ENCODE measurements at places on chromosomes 13 and 19.

DNA sequence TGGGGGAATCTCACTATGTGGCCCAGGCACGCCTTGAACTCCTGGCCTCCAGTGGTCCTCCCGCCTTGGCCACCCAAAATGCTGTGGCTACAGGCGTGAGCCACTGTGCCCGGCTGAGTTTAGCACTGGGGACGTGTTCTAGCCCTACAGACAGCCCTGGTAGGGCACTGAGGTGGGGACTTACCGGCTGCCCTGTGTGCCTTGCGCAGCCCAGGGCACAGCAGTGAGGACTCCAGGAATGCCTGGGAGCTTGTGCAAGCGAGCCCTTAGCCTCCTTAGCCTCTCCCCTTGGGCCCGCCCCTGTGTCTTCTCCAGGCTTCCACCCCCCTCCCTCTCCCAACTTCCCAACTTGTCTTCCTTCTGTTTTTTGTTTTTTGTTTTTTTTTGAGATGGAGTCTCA lies 21.0 kb downstream of the CCNE1 start:
- no peak for DNase-seq

DNA sequence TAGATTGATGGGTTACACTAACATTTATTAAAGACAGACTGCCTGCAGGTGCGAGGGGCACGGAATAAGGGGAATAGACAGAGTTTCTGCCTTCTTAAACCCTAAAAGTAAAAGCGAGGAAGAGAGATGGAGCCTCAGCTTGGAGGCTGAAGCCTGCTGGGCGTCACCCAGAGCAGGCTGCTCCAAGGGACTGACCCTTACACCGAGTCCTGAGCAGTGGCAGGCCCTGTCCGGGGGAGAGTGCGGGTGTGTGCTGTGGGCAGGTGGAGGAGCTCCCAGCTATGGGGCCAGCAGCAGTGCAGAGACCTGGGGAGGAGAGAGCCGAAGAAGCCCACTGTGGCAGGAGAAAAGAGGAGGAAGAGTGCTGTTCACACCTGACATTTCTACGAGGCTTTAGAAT lies 86.4 kb downstream of the SOX1 start:
- no peak for DNase-seq

- DNase-seq = no peak
These were observed 87.4 kb upstream of the UFM1 start for GRCh38 chr13:38262211-38262610.

DNA sequence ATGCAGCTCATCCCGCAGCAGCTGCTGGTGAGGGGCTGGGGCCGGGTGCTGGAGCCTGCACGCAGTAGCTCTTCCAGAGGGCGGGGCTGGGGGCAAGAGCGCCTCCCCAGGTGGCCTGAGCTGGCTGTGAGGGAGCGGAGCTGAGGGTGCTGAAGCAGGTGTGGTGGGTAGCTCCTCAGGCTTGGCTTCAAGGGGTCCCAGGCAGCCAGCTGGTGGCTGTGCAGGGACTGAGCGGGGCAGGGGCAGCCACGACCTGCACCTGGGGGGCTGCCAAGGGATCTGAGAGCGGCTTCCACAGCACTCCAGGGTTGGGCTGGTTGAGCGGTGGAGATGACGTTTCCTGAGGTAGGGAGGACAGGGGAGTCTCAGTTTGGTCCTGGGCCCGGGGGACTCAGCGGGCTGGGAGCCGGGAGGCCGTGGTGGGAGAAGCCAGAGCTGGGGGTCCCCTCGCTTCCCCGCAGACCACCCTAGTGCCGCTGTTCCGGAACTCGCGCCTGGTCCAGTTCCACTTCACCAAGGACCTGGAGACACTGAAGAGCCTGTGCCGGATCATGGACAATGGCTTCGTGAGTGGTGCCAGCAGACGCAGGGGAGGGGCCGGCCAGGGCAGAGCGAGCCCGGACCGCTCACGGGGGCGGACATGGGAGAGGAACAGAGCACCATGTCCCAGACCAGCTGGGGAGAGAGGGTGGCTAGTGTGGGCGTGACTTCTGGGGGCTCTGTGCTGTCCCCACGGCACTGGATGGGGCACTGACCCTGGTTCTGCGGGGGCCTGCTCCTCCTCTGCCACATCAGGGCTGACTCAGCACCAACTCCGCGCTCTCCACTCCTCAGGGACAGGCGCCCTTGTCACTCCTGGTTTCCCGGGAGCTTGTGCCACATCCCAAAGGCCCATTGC lies 7.4 kb downstream of the PTOV1 start:
- DNase-seq = no peak

DNA sequence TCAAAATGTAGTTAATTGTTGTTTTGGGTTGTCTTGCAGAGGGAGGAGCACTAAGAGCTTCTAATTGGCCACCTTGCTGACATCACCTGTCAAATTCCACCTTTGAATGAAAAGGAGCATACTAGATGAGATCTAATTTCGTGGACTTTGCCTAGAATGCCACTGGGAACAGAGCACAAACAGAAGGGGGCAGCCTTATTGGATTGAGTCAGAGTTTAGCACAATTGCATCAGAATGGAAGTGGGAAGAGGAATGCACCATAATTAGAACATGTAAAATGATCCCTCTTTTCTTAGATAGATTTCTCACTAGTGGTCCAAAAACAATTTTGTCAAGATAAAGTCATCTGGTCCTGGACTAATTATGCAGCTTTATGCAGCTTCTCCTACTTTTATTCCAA lies 1552.2 kb downstream of the PCDH9 start:
- no peak for DNase-seq

DNA sequence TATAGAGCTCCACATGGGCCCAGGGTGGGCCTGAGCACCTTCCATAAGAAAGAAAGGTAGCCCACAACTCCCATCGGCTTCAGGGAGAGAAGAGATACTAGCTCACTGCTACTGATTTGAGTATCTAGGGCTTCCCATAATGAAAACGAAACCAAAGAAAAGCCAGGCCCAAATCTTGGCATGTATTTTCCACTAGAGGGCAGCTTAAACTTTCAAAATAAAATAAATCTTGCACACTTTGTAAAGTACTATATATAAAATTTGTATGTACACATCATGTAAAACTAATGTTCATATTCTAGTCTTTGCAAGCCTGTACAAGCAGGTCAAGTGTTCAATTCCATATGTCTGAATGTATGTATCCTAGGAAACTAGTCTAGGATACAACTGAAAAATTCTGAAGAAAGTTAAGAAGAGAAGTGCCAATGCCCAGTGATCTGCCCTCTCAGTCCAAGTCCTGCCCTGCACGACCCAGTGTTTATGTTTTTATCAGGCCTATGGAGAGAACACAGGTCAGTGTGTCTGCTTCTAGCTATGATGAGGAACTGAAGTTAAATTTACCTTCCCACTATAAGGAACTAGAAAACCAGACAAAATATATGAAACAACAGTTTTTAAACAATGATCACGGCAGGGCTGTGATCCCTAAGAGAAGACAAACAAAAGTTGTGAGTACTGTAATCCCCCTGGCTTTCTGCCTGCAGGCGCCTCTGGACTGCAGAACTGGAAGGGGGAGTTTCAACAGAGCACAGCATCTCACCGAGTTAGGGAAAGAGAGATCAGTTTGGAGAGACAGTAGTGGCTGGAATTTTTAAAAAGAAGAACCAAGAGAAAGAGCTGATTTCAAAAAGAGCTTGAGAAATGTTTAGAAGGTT lies 475.7 kb downstream of the UQCRFS1 start:
- peak; percentile 1 for DNase-seq

DNA sequence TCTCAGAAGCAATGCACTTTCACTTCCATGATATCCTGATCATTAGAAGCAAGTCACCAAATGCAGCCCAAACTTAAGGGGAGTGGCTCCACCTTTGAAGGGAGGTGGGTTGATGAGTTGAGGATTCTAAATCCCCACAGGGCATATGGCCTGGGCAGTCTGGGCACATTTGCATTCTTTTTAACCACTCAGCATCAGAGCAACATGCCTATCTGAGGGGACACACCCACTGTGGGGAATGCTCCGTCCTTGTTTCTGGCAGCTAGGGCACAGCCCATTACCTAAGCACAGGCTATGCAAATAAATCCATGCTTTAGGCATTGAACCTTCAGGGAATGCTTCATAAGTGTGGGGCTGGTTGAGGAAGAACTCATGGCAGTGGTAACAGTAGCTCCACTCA lies 12.3 kb upstream of the SACS start:
- no peak for DNase-seq

- no peak for DNase-seq
These were observed 690 bp downstream of the HCN2 start for GRCh38 chr19:590396-590745.

- no peak for DNase-seq
These were observed 3.5 kb upstream of the OBI1 start for GRCh38 chr13:78662467-78662866.

GRCh38 chr19:49120325-49120683 lies 960 bp downstream of the PPFIA3 start:
- no peak for DNase-seq

DNA sequence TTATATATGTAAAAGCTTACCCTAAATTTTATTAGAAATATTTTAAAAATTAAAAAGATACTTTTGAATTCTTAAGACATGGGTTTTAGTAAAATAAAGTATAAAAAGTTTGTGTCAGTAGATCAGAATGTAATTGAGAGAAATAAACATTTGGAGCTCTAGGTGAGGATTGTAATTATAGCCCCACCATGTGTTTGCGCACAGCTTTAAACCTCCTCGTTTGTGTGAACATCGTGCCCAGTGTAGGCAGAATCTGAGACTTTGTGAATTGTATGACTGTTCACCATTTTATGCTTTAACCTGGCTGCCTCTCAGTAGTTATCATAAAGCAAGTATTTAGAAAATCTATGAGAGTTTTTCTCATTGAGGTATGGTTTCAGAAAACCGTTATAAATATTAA lies 29.1 kb downstream of the CUL4A start:
- no peak for DNase-seq

DNA sequence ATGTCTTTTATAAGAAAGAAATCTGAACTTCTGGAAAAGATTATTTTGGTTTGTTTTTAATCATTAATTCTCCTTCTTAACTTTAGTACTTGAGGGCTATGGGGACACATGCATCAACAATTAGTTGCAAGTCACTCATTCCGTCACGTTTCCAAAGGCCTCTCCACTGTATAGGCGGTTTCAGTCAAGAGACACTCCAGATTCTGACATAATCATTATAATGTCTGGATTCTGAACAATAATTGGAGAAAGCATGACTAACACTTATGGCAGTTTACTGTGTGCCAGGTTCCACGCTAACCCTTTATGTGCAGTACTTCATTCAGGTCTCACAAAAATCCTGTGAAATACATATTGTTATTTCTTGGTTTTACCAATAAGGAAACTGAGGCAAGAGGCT lies 71.9 kb downstream of the TNFRSF19 start:
- DNase-seq = no peak

- no peak for DNase-seq
These were observed 54.6 kb upstream of the FAM124A start for GRCh38 chr13:51167393-51168191.

GRCh38 chr13:49258089-49258796 lies 10.5 kb downstream of the CDADC1 start:
- DNase-seq = no peak

GRCh38 chr19:407511-408440 lies 1.2 kb downstream of the C2CD4C start:
- no peak for DNase-seq

- no peak for DNase-seq
These were observed 30.2 kb upstream of the CD33 start for GRCh38 chr19:51194527-51195315.

GRCh38 chr13:113051641-113052040 lies 54.0 kb upstream of the F7 start:
- no peak for DNase-seq

- no peak for DNase-seq
These were observed 53.3 kb downstream of the MBD3L2B start for GRCh38 chr19:6967967-6968366.

GRCh38 chr13:27193496-27193895 lies 21.9 kb upstream of the USP12 start:
- DNase-seq = no peak

- no peak for DNase-seq
These were observed 5.1 kb upstream of the MKNK2 start for GRCh38 chr19:2055931-2056836.

GRCh38 chr13:32663660-32664059 lies 77.4 kb downstream of the PDS5B start:
- DNase-seq = no peak

- no peak for DNase-seq
These were observed 9.0 kb downstream of the LMO7 start for GRCh38 chr13:75645141-75645540.

- DNase-seq = no peak
These were observed 1769.0 kb upstream of the PCDH20 start for GRCh38 chr13:63184693-63185092.

GRCh38 chr19:27738569-27739193 lies 1474.3 kb downstream of the UQCRFS1 start:
- no peak for DNase-seq

GRCh38 chr13:27792393-27793218 lies at the start of gene GSX1:
TSS of gene GSX1 (plus strand) at chr13:27792483. CDS start at chr13:27792691, 208 bp downstream.
- no peak for DNase-seq

- no peak for DNase-seq
These were observed 7.0 kb downstream of the SLC25A30 start for GRCh38 chr13:45411221-45411620.

DNA sequence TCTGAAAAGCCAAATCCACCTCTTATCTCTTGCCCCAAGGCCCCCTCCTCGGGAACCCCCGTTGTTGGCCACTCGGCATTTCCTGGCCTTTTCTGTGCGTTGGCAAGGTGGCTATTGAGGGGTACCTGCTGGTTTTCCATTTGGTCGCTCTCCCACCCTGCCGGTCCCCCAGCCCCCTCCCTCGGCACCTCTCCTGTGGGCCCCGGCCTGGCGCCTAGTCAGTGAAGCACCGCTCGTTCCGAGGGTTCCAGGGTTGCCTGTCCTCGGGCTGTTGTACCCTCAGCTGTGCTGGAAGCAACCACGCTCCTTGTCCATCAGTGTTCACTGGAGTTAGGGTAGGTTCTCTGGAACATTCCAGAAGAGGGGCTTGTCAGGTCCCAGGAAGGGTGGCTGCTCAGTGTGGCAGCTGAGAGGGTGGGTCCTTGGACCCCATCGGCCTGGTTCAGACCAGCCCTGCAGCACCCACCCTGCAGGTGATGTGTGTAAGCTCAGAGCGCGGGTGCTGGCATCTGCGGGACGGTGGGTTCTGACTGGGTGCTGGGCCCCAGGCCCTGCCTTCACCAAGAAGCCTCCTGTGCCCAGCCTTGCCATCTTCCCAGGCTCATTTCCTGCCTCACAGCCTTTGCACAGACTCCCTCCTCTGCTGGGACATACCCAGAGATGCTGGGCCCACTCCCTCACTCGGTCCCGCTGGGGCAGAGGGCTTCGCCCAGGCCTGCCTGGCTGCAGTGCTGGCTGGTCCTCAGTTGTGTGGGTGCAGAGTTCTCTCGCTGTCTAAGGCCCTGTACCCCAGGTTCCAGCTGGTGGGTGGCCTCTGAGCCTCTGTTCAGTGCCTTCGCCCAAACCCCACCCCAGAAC lies 21.3 kb downstream of the NKPD1 start:
- DNase-seq = no peak

Measured in amniotic stem cell (primary cell).